ENCODE measurements at places on chromosomes 12 and 14.

DNA sequence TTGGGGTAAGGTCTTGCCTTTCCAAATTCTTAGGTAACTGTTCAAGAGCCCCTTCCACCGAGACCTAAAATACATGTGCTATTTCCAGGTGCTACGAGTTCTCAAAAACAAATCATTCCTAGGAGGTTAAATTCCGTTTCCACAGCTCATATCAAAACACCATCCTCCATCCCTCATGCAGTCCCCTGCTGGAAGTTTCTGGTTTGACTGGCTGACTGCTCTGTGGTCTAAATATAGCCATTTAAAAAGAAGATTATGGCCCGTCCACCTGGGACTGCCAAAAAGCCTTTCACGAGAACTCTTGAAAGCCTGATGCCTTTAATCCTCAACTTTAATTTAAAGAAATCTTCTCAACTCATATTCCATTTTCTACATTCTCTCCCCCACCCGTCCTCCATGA is 201.5 kb upstream of the MYL2 start:
- DNase-seq, result no peak

GRCh38 chr12:123113026-123113425 is 37.9 kb downstream of the PITPNM2 start:
- DNase-seq, result no peak

DNA sequence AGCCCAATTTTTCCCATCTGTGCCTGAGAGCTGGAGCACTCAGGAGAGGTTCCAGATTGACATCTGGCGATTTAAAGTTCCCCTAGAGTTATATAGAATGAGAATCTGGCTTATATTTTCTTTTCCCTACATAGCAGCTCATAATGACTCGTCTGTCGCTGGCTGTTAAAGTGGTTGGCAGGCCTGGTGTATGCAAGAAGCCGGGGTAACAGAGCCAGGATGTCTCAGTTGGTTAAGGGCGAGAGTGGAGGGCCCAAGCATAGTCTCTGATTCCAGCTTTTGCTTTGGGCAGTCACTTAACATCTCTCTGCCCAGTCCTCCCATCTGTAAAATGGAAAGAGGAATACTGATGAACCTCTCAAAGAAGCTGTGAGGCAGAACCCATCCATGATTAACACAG is 751.6 kb downstream of the NOVA1 start:
- no peak for DNase-seq

- DNase-seq, result peak; percentile 0
Measured at GRCh38 chr12:99444859-99445316, 202.7 kb upstream of the GARIN6 start.

DNA sequence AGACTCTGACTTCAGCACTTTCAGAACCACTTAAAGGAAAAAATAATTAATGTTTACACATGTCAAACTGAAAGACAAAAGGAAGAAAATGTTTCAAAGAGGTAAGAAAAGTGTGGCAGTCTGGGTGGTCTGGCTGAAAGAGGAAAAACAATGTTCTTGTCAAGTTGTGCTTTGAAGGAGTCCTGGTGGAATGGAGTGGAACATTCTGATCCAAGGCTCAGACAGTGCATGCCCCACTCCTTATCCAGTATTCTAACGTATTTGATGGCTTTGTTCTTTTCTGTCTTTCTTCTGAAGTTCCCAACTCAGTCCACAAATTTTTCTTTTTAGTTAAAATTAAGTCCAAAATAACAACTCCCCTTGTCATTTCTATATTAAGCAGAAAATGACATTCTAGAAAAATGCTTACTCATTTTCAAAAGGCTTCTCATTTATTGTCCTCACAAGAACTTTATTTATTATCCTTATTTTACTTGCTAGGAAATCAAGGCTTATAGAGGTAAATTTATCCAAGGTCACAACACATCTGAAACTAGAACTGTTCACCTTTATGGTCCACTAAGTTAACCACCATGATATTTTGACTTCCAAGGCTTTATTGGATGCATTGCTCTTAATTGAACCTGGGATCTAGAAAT is 121.7 kb upstream of the NAP1L1 start:
- DNase-seq, result no peak

DNA sequence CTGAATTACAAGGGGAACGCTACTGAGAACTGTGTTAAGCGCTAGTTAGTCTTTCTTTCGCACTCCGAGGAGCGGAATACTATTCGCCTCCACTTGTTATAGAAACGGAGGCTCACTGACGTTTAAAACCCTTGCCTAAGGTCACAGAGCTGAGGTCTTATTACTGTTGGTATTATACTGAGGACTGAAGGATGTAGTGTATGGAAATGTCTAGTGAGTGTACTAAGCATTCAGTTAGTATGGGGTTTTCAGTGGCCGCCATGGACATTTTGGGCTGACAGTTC is 826 bp downstream of the ACADS start:
- no peak for DNase-seq

DNA sequence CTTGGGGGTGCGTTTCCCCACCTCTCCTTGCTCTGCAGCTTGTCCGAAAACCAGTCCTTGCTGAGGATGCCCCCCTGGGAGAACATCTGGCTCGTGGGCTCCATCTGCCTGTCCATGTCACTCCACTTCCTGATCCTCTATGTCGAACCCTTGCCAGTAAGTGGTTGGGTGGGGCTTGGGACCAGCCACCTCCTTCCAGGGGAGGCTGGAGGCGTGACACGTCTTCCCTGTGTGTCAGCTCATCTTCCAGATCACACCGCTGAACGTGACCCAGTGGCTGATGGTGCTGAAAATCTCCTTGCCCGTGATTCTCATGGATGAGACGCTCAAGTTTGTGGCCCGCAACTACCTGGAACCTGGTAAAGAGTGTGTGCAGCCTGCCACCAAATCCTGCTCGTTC is 57.5 kb downstream of the ANAPC7 start:
- DNase-seq, result no peak

DNA sequence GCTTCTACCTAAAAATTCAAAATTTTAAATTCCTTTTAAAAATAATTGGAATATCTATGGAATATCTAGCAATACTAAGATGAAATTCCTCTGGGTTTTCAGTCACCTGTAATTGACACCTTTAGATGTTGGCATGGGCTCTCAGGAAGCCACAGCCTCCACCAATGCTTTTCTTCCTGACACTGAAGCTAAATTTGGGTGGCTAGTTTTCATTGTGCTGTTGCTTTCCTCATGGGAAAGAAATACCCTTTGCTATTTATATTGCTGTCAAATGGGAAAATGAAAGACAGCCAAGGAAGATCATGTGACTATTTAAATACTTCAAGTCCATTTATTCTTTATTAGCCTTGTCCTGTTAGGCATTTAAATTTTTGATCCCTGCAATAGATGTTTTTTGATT is 313.0 kb downstream of the NAV3 start:
- no peak for DNase-seq

- DNase-seq, result no peak
Measured at GRCh38 chr12:88833641-88834116, 253.4 kb upstream of the KITLG start.

DNA sequence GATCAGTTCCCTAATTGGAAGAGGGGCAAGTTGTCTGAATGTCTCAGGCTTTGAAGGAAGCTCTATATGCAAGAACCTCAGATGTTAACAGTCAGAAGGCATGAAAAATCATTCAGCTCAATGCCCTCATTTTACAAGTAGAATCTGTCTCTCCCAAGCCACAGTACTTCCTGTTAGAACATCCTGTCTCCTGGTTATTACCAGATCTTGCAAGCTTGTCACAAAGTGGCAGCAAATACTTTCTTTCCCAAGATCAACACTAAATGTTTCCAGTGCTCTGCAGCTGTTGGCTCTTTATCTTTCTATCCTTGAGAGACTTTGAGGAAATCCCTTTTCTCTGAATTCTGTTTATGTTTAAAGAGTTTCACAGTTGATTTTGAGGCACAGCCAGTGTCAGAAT is 235.5 kb downstream of the AKAP6 start:
- DNase-seq, result no peak
